WTC11 (cell line): ENCODE measurements at places on chromosomes 2 and 18.

DNA sequence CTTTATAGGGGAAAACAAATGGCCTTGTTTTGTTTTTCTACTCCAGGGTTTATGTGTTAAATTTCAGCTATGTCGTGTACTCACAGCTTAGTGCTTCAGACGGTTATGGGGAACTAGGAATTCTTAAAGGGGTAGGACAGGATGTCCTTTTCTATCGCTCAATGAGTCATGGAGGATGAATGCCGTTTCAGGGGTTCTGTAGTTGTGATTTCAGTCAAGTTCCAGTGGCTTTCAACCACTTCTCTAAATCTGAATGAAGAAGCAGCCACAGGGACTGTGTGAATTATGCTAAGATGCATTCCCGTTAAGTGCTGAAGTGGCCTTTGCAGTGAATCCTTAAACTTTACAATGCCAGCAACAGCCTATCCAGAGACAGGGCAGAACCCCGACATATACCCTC, 1231.7 kb upstream of the ZEB2 start:
- no peak for DNase-seq
- H3K4me3 ChIP-seq = no peak overlapping the region
- no peaks in the 10 kb centered on the region for H3K36me3 ChIP-seq

DNA sequence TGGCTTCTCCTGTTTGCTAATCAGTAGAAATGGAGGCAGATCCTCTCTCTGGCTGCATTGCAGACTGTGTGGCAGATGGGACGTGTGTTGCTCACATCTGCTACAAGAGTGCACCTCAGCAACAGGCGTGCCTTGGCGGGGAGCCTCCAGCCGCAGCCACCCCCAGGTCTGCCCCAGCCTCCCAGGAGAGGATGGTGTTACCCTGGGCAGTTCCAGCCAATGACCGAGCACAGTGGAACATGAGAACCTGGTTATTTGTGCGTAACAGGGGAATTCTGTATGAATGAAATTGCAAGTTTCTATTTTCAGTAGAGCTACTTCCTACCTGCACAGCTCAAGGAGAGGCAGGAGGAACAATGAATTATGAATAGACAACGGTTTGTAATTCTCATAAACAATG, 130.6 kb upstream of the CBLN2 start:
- H3K4me3 ChIP-seq = no peak overlapping the region
- no peak overlapping the region for H3K27ac ChIP-seq
- no peaks in the 10 kb centered on the region for H3K4me1 ChIP-seq
- H3K36me3 ChIP-seq = no peaks in the 10 kb centered on the region
- no peak for DNase-seq

DNA sequence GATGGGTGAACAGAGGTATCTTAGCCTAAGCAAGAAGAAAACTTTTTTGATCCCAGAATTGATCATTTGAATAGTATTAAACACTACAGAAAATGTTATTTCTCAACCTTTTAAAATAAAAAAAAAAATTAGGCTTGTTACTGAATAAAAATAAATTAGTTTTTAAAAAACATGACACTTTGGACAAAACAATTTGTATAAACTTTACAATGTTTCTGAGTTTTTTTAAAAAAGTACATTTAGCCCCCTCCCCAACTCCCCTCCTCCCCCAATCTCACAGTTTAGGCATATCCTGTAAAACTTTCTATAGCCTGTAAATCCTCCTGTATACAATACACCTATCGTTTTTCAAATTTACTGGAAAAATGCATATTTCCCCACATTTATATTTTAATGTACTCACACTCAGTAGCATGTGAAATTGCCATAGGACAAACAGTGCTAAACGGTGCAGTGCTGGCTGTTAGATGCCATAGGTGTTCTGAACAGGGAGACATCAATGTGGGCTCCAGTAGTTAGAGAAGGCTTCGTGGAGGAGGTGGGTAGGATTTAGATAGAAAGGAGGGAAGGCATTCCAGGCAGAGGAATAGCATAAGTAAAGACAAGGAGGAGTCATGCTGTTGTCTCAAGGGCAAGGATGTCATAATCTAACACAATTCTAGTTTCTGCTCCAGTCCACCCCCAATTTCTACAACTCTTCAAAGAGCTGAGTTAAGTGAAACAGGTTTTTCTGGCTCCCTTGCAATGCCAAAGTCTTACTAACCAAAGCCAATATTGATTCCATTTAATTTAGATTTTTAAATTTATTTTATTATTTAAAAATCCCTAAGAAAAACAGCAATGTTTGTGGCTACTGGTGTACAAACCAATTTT, 50.9 kb downstream of the SP3 start:
- 0 out of 2 replicates have a peak overlapping the region, but pooled peaks have one; percentile 61 for H3K27ac ChIP-seq
- H3K4me3 ChIP-seq = no peak overlapping the region
- no peak for DNase-seq
- peaks cover 59% of the 10 kb centered on the region for H3K36me3 ChIP-seq

- H3K27me3 ChIP-seq = peaks cover 3% of the 10 kb centered on the region; the same call in 1 of the 2 replicates
- no peaks in the 10 kb centered on the region for H3K36me3 ChIP-seq
- no peak overlapping the region for H3K27ac ChIP-seq
- no peak overlapping the region for H3K4me3 ChIP-seq
- DNase-seq = no peak
Observed at GRCh38 chr2:127605691-127606263, 40.2 kb upstream of the GPR17 start.

DNA sequence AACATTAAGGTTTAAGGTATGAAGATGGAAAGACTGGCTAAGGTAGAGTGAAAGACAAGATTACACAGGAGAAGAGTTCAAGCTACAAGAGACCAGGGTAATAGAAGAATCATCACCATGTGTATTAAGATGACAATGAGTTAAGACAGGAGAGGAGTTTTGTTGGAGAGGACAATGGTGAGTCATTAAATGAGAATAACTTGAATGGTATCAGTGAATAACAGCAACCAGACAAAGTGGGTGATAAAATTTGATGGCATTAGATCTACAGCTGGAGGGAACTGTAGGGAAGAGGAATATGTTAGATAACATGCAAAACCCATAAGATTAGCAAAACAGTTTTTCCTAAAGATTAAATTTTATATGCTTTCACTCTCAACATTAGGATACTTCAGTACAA, 18.8 kb upstream of the ENOSF1 start:
- H3K4me1 ChIP-seq = no peaks in the 10 kb centered on the region
- peaks cover 38% of the 10 kb centered on the region for H3K36me3 ChIP-seq
- no peak overlapping the region for H3K4me3 ChIP-seq
- H3K27me3 ChIP-seq = no peaks in the 10 kb centered on the region
- DNase-seq = no peak

GRCh38 chr2:238811759-238812158, 36.1 kb upstream of the TWIST2 start:
- no peaks in the 10 kb centered on the region; the same call in 1 of the 2 replicates for H3K4me1 ChIP-seq
- no peak for DNase-seq
- no peak overlapping the region for H3K4me3 ChIP-seq
- H3K27me3 ChIP-seq = peaks cover 7% of the 10 kb centered on the region

- H3K27me3 ChIP-seq = no peaks in the 10 kb centered on the region
- H3K4me1 ChIP-seq = peaks cover 20% of the 10 kb centered on the region
- no peaks in the 10 kb centered on the region for H3K36me3 ChIP-seq
- DNase-seq = no peak
Observed at GRCh38 chr2:104118889-104119288, 735.0 kb upstream of the POU3F3 start.

DNA sequence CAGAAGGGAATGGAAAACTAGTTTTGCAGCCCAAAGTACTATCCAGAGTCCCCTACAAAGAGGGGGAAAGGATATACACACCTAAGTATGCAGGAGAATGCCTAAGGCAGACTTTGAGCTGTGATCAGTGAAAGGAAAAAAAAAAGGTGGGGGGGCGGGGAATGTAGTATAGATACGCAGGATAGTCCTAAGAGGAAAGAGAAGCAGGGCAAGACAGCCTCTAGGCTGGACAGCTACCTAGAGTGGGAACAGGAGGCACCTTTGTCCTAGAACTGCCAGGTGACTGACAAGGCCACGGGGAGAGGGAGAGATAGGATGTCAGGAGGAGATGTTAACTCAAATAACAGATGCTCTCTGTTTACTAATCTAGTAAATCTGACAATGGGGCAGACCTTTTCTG, 6.0 kb downstream of the REEP1 start:
- no peak overlapping the region for H3K27ac ChIP-seq
- H3K4me3 ChIP-seq = no peak overlapping the region

- peaks cover 16% of the 10 kb centered on the region for H3K4me1 ChIP-seq
- no peak for DNase-seq
- peaks cover 1% of the 10 kb centered on the region for H3K27me3 ChIP-seq
- H3K36me3 ChIP-seq = no peaks in the 10 kb centered on the region
- no peak overlapping the region for H3K4me3 ChIP-seq
Observed at GRCh38 chr2:460861-461260, 173.0 kb upstream of the ALKAL2 start.

DNA sequence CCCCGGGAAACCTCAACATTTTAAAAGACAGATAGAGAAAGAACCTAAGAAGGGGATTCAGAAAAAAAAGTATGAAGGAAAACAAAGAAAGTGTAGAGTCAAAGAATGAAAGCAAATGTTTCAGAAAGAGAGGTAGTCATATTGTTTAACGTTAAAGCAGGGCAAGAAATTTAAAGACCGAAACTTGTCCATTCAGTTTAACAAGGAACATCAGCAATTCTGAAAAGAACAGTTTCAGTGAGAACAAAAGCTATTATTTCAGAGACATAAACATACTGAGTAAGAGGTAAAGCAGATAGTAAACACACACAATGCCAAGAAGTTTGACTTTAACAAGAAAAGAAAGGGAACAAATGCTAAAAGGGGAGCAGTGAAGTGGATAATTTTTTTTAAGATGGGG, 41.1 kb downstream of the MBD2 start:
- peaks cover 8% of the 10 kb centered on the region for H3K4me1 ChIP-seq
- no peak for DNase-seq

DNA sequence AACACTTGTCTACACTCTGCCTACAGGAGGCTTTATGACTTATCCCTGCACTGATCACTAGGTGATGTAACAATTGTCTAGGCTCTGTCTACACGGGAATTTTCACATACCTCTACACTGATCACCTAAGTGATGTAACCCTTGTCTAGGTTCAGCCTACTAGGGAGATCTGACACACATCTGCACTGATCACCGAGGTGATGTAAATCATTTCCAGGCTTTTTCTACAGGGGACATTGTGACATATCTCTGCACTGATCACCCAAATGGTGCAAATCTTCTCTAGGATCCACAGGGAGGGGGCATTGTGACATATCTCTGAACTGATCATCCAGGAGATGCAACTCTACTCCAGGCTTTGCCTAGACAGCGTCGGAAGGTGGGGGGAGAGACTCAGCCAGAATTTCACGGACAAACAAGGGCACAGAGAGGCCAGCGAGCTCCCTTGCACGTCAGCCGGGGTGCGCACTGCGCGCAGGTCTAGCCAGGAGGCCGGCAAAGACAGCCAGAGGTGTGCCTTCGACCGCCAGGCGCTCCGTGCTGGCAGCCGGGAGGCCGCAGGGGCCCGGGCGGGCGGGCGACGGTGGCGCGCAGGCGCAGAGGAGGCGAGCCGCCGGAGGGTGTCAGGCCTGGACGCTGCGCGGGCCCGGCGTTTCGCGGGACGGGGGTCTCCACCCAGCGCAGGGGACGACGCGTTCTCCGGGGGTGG, 46.9 kb upstream of the USP14 start:
- H3K36me3 ChIP-seq = peaks cover 47% of the 10 kb centered on the region
- H3K4me3 ChIP-seq = peak overlapping the region; percentile 72
- peaks cover 4% of the 10 kb centered on the region; the same call in 1 of the 2 replicates for H3K4me1 ChIP-seq
- H3K27me3 ChIP-seq = peaks cover 48% of the 10 kb centered on the region
- DNase-seq = peak; percentile 85

DNA sequence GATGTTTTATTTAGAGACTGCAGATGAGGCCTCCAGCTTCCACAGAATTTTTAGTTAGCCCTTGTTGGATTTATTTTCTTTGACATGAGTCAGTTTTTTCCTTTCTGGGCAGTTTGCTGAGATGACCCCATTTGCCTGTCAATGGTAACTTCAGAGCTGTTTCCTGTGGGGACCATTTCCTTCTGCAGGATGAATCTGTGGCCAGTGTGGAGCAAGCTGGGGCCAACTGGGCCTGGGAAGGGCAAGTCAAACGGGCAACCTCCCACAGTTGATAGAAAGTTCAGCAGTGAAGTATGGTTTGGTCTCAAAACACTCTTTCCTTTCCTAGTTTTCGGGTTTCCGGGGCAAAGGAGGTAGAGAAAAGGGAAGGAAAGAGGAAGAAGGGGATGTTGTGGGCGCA, 291.4 kb upstream of the NRP2 start:
- no peaks in the 10 kb centered on the region for H3K36me3 ChIP-seq
- H3K4me3 ChIP-seq = no peak overlapping the region
- peak overlapping the region; percentile 13; the same call in 1 of the 2 replicates for H3K27ac ChIP-seq
- H3K4me1 ChIP-seq = peaks cover 37% of the 10 kb centered on the region
- no peaks in the 10 kb centered on the region for H3K27me3 ChIP-seq

- H3K4me1 ChIP-seq = no peaks in the 10 kb centered on the region
- no peaks in the 10 kb centered on the region for H3K36me3 ChIP-seq
- H3K27me3 ChIP-seq = peaks cover 3% of the 10 kb centered on the region; the same call in 1 of the 2 replicates
- DNase-seq = no peak
Observed at GRCh38 chr2:68935471-68935870, 17.2 kb downstream of the GKN2 start.

DNA sequence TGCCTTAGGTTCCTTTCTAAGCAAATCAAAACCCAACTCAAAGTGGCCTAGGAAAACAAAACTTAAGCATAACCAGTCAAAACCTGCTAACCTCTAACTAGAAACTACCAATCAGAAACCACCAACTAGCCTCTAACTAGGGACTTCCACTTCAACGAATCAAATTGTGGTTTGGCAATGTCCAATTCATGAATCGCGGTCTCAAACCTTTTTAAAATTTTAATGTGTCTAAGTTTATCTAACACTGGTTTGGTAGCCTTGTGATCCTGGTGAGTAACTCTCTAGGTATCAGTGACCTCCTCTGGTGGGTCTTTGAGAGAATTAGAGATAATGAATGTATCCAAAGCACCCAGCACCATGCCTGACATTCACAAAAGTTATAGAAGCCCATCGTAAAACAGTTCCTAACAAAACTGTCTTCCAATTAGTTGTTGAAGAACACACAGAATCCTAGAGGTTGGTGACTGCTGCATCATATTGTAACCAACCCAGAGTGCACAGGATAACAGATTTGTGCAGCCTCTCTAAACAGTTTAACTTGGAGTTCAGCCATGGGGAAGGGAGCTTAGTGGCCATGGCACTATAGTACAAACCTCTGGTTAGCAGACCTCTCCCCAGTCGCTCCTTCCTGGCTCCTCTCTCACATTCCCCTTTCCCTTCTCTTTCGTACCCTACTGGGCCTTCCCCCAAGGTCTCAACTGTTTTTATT, 45.2 kb upstream of the B3GNT2 start:
- peaks cover 8% of the 10 kb centered on the region for H3K36me3 ChIP-seq
- H3K27ac ChIP-seq = peak overlapping the region; percentile 88; the same call in 1 of the 2 replicates
- no peak for DNase-seq
- peaks cover 18% of the 10 kb centered on the region for H3K4me1 ChIP-seq
- H3K27me3 ChIP-seq = no peaks in the 10 kb centered on the region

- peak; percentile 90 for DNase-seq
- H3K27me3 ChIP-seq = peaks cover 98% of the 10 kb centered on the region
- H3K27ac ChIP-seq = no peak overlapping the region
- H3K36me3 ChIP-seq = peaks cover 3% of the 10 kb centered on the region; the same call in 1 of the 2 replicates
- H3K4me1 ChIP-seq = peaks cover 49% of the 10 kb centered on the region
Observed at GRCh38 chr2:176079831-176080539, 3.8 kb downstream of the EVX2 start.

DNA sequence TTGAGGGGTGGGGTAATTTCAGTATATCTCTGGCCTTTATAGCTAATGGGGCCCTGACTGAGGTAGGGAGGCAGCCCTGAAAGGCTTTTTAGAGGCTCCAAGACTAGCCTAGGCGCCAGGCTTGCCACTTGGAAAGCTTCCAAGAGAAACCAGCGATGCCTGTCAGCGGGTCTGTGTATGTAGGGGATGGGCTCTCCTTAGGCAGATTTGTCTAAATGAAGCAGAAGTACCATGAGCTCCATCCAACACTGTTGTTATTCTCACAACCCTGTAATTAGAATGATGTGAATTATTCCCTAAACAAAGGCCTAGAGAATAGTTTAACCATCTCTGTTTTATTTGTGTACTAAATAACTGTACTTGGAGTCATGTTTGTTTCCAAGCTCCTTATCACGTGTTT, 138.1 kb downstream of the B3GNT2 start:
- peak overlapping the region; percentile 12 for H3K27ac ChIP-seq
- peaks cover 52% of the 10 kb centered on the region for H3K4me1 ChIP-seq
- peaks cover 10% of the 10 kb centered on the region for H3K36me3 ChIP-seq
